ENCODE measurements at places on chromosomes 16 and 17. TPM values are rescaled to one million over a fixed set of nuclear protein-coding genes. Genes with fewer than 3 reads are reported as not detected.

- DNase-seq = no peak
Measured at GRCh38 chr16:55152875-55153390, 171.1 kb upstream of the IRX6 start.

DNA sequence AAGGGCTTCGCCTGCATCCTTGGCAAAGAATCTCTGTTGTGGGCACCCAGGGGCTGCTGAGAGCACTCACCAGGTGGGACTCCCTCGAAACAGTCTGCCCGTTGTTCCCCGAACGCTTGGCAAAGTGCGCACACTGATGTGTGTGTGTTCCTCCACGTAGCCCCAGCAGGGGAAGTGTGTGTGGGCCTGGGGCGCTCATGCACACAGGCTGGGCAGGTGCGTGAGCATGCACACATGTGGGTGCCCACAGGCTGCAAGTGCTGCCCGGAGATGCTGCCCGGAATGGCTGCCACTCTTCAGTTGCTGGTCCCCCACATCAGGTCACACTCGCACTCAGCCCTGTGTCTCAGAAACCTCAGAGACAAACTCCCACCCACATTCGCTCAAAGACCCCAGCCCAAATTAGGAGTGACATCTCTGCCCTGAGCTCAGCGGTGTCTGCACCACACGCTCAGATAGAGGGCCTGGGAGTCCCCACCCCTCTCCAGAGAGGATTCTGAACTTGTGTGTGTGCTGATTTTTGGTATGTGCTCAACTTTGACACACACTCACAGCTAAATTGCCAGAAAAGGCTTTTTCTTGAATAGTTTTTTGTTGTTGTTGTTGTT lies 119.4 kb downstream of the MGAT5B start:
- DNase-seq = no peak

DNA sequence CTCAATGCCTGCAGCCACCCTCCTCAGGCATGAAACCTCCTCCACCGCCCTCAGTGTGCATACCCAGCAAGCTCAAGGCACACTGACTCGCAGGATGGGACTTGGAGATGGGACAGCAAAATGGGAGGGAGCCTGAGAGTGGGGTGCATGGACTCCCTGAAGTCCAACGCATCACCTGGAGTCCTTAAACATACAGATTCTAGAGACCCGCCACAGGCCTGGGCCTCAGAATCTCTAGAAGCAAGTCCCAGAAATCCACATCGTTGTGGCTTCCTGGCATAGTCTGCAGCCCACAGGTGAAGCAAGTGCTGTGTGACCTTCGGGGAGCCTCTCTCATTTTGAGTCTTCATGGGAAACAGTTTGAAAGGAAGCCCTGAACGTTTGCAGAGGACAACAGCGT lies 3.6 kb upstream of the TBX21 start:
- no peak for DNase-seq

- no peak for DNase-seq
Measured at GRCh38 chr16:89612415-89613166, 851 bp upstream of the DPEP1 start.

- no peak for DNase-seq
Measured at GRCh38 chr17:45844695-45845375, at the start of gene SPPL2C. TSS of gene SPPL2C (plus strand) at chr17:45844881. CDS start at chr17:45844907, 26 bp downstream.

- no peak for DNase-seq
Measured at GRCh38 chr17:80070375-80071115, 30.8 kb upstream of the GAA start.

DNA sequence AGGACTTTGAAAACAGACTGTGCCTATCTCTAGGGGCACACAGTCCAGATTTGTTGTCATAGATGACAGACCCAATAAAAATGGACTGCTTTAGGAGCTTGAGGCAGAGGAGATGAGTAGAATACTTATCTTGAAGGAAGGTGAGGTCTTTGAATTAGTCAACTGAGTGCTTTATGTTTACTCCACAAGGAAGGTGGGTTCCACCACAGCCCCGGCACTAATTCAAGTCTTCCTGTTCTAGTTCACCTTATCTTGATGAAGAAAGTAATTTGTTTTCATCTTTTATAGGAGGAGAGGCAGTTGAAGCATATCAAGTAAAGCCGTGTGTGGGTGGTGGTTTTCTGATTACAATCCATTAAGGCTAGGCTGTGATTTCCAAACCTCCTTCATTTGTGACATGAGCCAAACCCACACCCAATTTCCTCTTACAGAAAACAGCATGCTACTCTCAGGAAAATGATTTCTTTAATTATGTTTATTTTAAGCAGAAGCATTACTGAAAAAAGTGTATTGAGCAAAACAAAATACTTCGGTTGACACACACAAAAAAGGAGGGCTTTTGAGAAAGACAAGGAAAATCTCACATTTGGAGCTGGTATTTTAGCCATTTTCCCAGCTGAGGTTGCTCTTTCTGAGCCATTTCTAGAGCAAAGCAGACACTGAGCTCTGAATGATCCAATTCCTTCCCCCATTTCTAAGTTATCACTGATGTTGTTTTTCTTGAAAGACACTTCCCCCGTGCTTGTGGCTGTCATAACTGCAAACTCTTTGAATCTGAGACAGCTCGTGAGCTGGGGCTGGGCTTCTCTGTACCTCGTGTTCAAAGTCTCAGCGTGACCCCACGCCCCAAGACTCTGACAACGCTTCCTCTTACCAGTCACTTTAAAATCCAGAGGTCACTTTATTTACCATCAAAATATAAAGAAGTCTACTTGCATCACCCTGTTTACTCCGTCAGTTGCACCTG lies 35.4 kb downstream of the CDRT15 start:
- no peak for DNase-seq

GRCh38 chr17:33977729-33978514 lies 277.2 kb upstream of the CCL2 start:
- DNase-seq = no peak

DNA sequence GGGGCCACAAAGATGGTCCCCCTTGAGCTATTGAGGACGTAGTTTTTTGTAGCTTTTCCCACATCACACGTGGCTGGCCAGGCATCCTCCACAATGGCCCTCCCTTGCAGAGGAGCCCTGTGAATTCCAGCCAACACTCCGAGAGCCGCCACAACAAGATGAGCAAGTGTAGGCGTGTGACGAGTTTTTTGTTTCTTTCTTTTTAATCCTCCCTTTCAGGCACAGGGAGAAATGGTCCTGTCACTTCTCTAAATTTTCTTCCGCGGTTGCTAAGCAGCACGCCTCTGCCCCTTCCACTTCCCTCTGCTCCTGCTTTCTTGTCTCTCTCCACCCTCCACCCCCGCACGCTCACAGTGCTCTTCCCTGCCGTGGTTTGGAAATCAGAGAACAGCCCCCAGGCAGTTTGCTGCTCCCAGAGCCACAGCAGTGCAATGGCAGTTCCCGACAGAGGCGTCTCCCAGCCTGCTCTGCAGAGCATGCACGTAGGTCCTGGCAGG lies 68.0 kb upstream of the MRTFB start:
- DNase-seq = no peak

DNA sequence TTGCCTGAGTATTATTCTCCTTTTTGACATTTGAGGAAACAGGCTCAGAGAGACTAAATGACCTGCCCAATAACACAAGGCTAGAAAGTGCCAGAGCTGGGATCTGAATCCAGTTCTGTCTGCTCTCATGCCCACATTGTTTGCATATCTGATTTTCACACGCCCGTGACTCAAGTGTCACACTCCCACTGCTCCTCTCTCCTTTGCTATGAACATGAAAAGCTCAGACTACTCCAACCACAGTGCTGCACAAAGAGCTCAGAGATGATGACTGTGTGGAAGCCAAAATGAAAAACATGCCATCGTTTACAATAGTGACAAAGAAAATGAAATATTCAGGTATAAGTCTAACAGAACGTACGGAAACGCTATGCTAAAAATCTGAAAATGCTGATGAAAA lies 107.9 kb downstream of the SMG6 start:
- DNase-seq = no peak

GRCh38 chr16:27310576-27311447 lies 3.0 kb upstream of the IL4R start:
- no peak for DNase-seq

DNA sequence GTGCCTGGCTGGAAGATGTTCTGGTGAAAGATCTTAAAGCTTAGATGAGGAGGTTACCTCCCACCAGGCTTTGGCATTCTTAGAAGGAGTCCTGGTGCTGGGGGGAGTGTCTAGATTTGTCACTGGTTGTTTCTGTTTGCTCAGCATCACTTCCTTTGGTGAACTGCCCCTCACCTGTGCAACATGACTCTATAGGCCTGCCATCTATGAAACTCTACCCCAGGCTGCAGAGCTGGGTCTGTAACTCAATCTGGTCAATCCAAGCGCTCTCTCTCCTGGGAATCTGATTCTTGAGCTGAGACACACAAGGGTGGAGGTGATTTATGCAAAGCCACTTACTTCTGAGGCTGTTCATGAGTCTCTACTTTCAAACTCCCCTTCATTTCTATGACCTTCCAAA lies 399.4 kb downstream of the NPIPA7 start:
- no peak for DNase-seq

DNA sequence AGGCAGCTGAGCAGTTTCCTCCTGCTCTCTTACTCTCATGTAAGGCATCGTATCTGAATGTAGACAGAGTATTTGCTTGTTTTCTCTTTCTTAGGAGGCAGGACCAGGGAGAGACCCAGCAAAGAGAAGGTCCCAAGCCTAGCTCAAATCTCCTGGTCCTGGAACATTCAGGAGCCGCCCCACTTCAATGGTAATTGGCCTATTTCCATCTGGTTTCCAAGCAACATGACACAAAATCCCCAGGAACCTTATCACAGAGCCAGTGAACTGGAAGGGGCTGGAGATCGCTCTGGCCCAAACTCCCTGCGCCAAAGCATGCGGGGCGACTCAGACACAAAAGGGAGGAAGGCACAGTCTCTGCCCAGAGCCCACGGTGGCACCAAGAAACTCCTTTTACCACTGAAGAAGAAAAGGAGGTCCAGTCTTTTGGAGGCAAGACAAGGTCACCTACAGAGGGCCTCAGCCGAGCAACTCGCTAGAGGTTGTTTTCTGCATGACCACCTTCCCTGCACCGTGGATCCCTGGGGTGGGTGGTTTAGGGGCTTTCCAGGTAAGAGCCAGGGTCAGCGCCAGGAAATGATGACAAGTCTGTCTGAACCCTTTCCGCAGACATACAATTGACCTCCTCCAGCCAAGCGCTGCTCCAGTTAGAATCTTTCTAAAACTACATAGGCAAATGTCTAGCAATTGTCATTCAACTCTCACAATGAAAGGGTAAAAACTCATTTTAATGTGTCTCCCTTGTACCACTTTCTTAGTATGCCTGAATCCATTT lies 394.7 kb downstream of the SOX9 start:
- no peak for DNase-seq

GRCh38 chr17:40293363-40293762 lies 5.7 kb downstream of the CDC6 start:
- no peak for DNase-seq

DNA sequence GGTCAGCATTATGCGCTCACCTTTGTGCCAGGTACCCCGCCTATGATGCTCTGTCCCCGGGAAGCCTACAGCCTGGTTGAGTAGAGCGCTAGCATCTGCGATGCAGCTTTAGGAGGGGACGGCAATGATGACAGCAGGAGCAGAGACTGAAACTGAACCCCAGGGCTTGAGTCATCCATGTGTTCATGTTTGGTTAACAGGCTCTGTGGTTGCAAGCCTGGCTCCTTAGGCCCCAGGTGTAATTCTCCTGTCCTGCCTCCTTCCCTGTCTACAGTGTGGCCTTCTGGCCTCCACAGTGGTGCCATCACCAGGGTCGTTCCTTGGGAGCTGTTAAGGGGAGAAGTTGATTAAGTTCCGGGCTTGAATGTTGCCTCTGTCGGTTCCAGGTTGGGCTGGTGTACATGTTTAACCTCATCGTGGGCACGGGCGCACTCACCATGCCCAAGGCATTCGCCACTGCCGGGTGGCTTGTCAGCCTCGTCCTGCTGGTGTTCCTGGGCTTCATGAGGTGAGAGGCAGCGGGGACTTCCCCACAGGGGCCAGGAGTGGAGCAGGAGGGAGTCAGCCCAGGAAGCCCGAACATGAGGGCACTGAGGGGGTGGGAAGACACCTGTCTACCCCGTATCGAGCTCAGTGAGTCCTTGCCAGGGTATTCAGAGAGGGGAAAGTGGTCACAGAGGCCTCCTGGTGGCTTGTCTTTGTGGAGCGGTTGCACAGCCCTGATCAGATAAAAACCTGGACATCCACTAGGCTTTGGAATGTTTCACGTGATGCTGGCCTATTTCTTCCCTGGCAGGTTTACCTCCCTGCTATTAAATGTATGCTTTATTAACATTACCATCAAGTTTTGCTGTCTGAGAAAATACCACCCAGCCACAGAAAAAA lies 9.2 kb upstream of the NAT9 start:
- no peak for DNase-seq

DNA sequence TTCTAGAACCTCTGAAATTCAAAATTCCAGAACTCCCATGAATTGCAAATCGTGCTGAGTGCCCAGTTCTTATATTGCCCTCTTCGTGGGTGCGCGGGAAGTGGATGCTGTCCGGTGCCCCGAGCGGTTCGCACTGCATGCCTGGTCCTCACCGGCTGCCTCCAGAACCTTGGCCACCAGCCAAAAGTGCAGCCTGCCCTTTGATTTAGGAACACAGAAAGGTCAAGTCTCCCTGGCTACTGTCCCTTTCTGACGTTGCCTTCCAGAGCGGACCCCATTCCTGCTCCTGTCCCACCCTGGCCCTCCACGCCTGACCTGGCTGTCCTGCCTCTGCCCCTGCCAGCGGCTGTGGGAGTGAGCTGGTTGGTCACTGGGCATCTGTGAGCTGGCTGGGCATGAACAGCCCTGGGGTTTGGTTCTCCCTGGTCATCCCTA lies 9.7 kb downstream of the NEUROD2 start:
- DNase-seq = no peak

- no peak for DNase-seq
Measured at GRCh38 chr16:3388325-3388724, 12.5 kb downstream of the ZSCAN32 start.

GRCh38 chr17:37261286-37261685 lies 114.5 kb upstream of the C17orf78 start:
- DNase-seq = no peak

GRCh38 chr17:19287651-19288050 lies 50.5 kb downstream of the EPN2 start:
- DNase-seq = no peak

Gene OSGIN1
- polyA plus RNA-seq = 0.51 TPM

Gene PIPOX
- polyA plus RNA-seq = 11.6 TPM

Gene ABCA5
- 29.8 TPM for polyA plus RNA-seq

Gene HIC1
- polyA plus RNA-seq = 15.3 TPM

Gene SDR42E1
- polyA plus RNA-seq = 15.0 TPM

Gene MEFV
- 0.25 TPM for polyA plus RNA-seq

Gene TP53TG3
- polyA plus RNA-seq = not detected

Gene TNFRSF13B
- not detected for polyA plus RNA-seq

Gene NOXO1
- 0.52 TPM for polyA plus RNA-seq
